Testis (tissue), 5 donors: ENCODE measurements at places on chromosomes 1 and 21.

- peak; percentile 37 for DNase-seq
Observed at GRCh38 chr1:116232989-116233514, 121.9 kb downstream of the MAB21L3 start.

DNA sequence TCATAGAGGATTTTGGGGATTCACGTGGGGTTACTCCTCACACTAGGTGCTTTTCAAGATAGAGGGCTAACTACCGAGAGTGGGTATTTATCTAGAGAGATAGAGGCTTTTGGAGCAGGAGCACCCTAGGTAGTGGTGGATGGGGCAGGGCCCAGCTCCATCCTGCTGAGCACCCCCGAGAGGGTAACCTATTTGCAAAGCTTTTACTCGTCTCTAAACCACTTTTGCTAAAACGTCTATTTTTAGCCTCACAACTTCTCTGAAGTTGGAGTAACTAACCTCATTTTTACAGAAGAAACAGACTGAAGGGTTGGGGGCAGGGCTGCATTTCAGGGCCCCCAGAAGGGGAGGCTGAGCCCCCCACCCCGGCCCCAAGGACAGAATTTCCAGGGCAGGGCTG is 12.3 kb upstream of the PIK3CD start:
- DNase-seq = no peak

DNA sequence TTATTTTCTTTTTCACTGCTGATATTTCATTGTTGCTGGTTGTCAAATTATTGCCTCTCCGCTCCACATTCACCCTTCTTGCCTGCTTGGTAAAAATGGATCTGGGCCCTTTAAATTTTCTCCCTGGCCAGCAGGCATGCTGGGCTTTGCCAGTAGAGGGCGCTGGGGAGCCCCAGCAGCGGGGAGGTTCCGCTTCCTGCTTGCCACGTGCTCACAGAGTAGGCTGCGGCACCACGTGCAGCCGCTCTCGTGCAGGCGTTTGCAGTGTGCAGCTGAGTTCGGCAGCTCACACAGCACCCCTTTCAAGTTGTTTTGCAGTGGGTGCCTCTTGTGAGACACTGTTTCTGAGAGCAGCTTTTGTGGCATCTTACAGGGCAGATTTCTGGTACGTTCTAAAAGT is at the start of gene ACTL8:
TSS of gene ACTL8 (plus strand) at position 214 of the 400 bp plus-strand sequence. CDS start 67,676 bp downstream, outside the sequence.
- DNase-seq = peak; percentile 73

DNA sequence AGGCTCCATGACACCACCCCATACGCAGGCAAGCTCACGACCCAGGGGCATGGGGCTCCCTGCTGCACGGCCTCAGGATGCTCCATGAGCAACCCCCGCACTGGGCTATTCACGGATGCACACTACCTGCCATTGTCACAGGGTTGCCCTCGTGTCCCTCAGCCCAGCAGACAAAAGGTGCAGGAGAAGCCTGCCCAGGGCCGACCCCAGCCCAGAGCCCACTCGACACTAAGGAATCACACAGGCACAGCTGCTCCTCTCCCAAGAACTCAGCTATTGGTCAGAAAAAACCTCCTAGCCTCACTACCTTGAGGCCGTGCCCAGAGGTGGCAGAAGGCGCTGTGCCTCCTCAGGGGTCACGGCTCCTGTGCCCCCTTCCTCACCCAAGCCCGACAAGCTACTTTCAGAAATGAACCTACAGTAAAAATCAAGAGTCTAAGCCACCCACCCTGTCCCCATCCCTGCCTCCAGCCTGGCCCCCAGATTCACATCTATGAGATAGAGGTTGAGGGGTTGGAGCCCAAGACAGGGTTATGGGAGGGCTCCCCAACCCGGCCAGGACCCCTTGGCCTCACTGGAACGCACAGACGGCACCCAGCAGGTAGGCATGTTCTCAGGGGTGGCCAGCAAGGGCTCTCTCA is 6.4 kb upstream of the SPATC1L start:
- DNase-seq = peak; percentile 13

DNA sequence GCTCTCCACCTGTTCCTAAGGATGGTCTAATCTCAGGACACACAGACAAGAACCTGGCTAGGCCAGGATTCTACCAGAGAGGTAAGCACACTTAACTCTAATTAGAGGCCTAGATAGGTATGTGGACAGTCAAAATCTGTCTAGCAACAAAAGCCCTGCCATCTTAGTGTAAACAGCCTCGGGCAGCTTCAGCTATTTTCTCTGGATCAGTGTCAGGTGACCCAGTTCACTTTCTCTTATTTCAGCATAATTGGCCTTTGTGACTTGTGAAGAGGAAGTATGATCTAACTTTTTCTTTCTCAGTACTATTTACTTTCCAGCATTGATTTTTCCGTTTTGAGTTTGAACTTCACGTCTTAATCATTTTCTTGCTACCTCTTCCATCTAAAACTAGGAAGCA is 217.7 kb downstream of the CRB1 start:
- DNase-seq = no peak

- no peak for DNase-seq
Observed at GRCh38 chr1:29254346-29254745, 18.0 kb downstream of the PTPRU start.

GRCh38 chr1:104056786-104057185 is 307.1 kb downstream of the AMY1C start:
- DNase-seq = no peak

DNA sequence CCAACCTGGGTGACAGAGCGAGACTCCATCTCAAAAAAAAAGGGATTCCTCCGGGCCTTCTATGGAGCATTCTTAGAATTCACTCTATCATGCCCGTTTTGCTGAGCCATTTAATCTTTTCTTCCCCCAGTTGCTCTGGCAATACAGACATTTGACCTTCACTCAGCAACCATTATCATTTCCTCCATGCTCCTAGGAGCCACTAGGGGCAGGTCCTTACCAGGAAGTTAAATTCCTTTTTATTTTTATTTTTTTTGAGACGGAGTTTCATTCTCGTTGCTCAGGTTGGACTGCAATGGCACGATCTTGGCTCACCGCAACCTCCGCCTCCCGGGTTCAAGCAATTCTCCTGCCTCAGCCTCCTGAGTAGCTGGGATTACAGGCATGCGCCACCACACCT is 9.7 kb upstream of the CGN start:
- no peak for DNase-seq

DNA sequence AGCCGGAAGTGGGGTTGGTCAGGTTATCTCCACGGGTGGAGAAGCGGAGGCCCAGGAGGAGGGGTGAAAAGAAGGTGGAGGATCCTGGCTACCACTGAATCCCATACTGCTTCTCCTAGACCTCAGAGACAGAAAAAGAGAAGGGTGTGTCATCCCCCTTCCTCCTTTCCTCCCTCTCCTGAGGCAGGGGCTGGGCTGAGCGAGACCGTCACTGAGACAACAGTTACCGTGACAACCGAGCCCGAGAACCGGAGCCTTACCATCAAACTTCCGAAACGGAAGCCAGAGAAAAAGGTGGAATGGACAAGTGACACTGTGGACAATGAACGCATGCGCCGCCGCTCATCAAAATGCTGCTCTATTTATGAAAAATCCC is 42.1 kb upstream of the NBPF3 start:
- DNase-seq = peak; percentile 52

DNA sequence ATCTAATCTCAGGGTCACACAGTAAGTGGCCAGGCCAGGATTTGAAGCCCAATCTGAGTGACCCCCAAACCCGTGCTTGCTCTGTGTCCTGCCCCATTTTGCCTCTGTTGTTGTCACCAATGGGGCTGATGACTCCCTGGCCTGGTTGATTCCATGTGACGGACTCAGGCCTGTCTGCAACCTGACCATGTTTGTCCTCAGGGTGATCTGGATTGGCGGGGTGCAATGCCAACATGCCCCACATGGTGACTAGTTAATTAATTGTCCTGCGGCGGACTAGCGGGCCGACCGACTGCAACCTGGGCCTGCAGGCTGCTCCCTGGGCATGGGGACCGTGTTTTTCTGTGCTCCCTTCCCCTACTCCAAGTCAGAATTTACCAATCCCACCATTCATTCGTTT is 256.3 kb downstream of the MATN1 start:
- no peak for DNase-seq

DNA sequence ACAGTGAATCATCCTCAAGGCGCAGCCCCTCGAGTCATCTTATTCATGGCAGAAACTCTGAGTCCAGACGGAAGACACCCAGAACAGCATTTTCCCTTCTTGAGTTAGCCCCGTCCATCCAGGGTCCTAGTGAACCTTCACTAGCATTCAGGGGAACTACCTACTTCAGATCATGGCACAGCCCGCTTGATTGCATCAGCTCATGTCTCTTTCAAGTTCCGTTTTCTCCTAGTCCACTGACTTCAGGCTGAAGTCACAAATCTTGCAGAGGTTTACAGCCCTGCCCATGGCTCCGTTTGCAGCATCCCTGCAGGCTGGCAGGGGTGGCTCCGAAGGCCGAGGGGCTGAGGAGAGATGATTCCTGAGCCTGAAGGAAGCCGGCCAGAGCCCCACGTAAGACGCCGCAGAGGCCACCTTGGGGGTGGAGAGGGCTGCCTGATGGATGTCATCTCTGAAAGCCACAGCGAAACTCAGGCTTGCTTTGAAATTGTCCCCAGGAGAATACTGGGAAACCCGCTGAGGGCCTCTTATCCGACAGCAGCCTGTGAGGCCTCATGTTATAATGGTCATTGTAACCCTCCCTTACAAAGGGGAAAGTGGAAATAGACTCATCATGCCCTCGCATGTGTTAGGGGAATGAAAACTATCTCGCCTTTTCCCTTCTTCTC is 310.2 kb upstream of the AJAP1 start:
- DNase-seq = no peak

GRCh38 chr21:44844256-44844655 is 26.4 kb upstream of the SUMO3 start:
- no peak for DNase-seq

DNA sequence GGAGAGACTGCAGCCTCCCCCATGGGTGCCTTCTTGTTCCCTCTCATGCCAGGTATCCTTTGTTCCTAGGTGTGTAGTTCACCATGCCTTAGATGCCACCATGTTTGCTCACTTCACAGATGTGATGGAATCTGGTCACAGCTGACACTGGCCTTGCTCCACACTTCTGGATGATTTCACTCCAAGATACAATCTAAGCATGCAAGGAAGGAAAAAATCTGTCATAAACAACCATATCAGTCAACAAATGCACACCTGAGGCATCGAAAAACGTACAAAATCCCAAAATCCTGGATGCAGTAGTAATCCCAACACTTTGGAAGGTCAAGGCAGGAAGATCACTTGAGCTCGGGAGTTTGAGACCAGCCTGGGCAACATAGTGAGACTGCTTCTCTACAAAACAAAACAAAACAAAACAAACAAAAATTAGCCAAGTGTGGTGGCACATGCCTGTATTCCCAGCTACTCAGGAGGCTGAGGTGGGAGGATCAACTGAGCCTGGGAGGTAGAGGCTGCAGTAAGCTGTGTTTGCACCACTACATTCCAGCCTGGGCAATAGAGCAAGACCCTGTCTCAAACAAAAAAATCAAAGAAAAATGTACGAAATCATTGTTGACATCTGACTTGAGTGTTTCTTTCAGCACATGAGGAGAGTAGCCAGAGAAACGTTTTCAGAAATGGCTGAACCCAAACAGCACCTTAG is 17.1 kb upstream of the PTPRF start:
- no peak for DNase-seq

- no peak for DNase-seq
Observed at GRCh38 chr1:211920141-211920572, 89.6 kb upstream of the LPGAT1 start.

GRCh38 chr21:41712730-41713129 is 54.1 kb downstream of the RIPK4 start:
- DNase-seq = no peak

- no peak for DNase-seq
Observed at GRCh38 chr1:44661781-44662682, 12.2 kb downstream of the TMEM53 start.

DNA sequence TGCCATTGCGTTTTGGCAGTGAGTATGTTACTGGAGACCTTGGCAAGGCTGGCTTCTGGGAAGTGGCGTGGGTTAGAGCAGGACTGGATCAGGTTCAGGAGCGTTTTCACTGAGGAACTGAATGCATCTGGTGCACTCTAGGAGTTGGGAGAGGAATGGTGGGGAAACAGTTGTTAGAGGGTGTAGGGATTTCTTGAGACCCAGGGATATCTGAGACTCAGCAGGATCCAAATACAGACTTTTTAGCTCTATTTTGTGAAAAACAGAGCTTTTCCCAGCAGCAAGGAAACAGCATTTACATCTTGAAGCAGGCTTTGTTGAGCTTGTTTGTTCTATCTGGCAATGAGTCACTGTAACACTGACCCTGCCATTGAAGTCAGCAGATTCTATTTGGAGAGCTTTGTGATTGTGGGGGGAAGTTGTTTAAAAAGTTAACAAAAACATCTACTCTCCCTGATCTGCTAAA is 56.9 kb upstream of the NRIP1 start:
- DNase-seq = peak; percentile 24

DNA sequence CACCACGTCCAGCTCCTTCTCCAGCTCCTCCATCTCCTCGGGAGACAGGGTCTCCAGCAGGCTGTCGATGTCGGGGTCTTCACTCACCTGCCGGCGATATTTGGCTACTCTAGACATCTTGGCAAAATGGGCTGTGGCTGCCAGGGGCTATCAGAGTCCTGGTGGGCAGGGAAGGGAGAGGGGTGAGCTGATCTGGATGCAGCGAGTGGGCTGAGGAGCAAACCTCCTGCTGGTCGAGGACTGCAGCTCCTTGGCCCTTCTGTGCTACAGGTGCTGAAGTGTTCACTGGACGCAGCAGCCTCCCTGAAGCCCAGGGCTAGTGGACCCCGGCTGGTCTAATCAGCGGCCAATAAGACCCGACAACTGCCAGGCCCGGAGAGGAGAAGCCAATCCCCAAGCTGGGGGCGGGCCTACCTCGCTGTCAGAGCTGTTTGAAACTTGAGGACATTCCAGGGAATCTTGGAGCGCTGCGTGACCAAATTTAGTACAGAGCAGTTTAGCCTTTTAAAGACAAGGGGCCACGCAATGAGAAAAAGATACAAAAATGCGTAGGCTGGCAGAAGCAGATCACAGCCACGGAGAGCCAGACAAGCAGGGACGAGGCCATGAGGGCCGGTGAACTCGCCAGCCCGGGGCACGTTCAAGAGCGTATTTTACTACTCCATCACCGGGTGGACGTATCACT is at the start of gene LMOD1:
TSS of gene LMOD1 (minus strand) at position 325 of the 685 bp plus-strand sequence. CDS start at position 117, 208 bp downstream.
- DNase-seq = peak; percentile 96

GRCh38 chr21:40846103-40846502 is 855 bp downstream of the DSCAM start:
- no peak for DNase-seq

- DNase-seq = no peak
Observed at GRCh38 chr1:100397681-100398080, 45.4 kb downstream of the CDC14A start.

DNA sequence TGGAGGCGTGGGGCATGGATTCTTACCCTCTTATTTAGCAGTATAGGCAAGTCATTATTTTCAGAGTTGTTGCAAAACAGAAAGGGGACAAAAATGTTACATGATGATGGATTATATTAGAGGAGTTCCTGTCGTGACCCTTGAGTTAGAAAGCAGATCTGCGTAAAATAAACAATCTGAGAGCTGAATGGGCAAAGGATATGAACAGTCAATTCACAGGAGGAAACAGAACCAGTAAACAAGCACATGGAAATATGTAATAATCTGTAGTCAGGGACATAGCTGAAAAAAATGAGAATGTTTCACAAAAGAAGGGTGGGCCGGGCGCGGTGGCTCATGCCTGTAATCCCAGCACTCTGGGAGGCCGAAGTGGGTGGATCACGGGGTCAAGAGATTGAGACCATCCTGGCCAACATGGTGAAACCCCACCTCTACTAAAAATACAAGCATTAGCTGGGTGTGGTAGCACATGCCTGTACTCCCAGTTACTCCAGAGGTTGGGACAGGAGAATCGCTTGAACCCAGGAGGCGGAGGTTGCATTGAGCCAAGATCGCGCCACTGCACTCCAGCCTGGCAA is 20.9 kb downstream of the RCAN1 start:
- no peak for DNase-seq
